ENCODE measurements at places on chromosomes 4 and X.

DNA sequence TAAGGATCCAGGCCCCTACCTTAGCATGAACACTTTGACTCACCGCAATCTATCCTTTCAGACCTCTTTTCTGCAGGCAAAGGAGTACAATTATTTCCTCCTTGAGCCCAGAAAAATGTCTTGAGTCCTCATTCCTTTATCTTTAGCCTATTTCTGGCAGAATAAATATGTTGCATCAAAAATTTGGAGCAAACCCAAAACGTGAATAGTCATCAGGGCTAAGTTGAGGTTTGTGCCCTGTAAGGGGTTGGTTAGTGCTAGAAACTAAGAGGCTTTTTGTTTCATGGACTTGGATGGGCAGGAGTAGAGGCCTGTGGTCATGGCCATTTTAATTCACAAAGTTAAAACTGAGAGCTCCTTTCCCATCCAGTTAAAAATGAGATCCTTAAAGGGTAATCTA is 460.3 kb downstream of the GBA3 start:
- no peak for DNase-seq

DNA sequence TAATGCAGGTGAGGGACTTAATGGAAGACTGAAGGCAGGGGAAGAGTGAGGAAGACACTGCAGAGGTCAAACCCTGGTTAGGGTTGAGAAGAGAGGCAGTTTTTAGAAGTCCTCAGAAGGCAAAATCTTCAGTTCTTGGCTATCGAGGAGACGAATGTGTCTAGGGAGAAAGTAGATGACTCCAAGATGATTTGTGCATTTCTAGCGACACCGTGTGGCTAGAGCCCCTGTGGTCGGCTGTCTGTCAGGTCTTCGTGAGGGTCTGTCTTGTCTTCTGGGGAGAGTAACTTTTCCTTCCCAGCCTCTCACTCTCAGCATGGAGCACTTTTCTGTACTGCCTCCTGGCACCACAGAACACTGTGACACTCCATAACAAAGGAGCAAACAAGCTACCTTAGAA is 458.1 kb downstream of the STIM2 start:
- DNase-seq, result no peak

DNA sequence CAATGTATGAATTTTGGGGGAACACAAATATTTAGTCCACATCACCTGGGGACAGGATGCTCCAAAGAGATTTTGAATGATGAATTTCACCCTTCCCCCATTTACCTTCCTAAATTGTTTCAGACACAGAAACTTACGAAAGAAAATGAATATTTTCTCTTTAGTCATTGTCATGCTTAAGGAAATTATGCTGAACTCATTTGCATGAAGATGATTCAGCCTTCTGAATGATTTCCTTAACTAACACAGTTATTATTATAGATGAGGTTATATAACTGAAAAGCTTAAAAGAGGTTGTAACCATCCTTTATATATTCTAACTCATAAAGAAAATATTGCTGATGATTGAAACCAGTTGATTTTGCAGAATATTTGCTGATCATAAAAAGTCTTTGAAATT is 61.1 kb downstream of the KCNIP4 start:
- no peak for DNase-seq

DNA sequence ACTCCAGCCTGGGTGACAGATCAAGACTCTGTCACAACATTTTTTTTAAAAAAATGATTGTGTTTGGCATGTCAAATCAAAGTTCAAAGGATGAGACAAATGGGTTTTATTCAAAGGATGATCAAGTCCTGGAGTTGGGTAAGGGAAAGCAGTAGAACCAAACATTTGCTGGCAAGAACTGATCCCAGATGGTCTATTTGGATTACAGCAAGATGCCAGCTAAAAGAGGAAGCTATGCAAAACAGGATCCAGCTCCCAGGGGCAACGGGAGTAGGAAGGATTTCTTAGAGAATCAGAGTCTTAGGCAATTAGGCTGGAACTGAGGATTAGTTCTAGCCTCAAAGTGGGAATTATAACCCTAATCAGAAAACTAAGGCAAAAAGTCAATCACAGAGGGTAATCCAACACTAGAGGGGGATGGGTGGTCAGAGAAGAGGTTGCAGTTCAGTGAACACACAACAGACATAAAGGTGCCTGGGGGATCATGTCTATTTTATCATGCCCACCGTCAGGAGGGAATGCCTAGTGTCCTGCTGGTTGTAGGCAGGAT is 133.0 kb upstream of the PLS3 start:
- no peak for DNase-seq

DNA sequence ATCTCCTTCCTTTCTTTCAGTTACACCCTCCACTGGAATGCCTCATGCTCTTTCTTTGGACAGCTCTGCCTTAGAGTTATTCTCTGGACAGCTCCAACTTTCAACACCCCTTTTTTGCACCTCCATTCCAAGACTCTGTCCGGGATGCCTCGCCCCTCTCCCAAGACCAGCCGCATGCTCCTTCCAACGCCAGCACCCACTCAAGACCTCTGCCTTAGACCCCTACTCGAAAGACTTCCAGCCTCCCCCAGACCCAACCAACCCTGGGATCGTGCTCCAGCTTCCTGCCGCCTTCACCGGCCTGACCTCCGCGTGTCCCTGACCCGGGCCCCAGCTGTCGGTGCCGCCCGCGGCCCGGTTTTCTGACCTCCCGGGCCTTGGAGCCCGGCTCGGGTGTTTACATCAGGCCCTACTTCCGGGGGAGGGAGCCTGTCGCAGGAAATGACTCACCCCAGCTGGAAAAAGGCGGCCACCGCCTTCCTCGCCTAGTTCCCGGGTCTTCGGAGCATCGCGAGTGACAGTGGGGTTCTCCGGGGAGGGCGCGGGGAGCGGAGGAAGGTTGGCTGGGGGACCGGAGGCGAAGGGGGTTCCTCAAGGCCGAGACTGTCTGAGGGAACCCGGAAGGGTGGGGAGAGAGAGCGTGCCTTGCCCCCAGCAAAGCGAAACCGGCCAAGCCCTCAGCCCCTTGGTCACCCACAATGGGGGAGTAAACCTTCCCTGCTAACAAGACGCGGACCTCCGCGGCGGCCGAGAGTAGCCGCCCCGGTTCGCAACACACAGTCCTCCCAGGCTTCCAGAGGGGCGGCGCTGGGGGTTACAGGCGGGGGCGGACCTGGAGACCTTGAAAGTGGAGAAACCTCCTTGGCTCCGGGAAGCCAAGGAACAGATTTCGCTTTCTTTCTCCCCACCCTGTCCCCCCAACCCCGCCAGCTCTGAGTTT is at the start of gene WDR45:
WDR45 (minus strand) TSS at position 399 of the 940 bp plus-strand sequence. CDS start 1,792 bp downstream, outside the sequence.
- DNase-seq, result no peak

DNA sequence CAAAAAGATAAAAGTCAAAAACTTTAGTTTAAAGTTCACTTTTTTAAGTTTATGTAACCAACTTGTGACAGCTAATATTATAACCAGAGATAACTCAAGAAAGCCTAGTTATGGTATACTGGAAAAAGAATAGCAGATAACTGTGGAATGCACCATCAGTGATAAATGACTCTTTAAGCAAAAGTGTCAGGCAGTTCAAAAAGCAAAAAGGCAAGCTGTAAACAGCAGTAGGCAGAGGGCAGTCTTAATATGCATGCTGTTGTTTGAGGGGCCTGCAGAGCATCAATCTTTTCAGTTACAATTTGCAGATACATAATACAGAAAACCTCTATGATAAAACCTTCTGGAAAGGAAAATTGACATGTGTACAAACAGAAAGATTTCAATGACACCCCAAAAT is 81.8 kb upstream of the JADE1 start:
- DNase-seq, result no peak

GRCh38 chr4:22680065-22680642 is 12.6 kb upstream of the GBA3 start:
- DNase-seq, result no peak

DNA sequence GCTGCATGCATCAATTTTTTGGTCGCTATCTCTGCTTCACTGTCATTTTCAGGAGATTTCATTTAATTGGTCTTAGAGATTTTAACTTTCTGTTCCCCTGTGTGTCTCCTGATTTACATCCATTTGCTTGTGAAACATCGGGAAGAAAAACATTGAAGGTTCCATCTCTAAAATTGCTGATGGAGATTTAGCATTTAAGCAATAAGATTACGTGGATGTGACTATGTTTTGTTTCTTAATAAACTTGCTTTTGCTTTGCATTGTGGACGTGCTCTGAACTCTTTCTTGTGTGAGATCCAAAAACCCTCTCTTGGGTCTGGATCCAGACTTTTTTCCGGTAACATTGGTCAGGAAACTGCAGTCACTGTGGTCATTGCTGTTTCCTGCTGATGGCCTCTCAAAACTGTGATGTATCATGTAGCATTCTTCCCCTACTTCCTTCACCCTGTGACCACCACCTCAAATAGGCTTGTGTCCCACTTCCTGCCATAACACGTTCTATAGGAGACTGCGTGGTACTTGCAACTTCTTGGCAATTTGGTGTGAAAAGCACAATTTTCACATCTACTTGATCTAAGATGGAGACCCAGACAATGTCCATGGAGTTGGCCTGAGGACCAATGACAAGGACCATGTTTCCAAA is 4.9 kb downstream of the CXCL2 start:
- no peak for DNase-seq

DNA sequence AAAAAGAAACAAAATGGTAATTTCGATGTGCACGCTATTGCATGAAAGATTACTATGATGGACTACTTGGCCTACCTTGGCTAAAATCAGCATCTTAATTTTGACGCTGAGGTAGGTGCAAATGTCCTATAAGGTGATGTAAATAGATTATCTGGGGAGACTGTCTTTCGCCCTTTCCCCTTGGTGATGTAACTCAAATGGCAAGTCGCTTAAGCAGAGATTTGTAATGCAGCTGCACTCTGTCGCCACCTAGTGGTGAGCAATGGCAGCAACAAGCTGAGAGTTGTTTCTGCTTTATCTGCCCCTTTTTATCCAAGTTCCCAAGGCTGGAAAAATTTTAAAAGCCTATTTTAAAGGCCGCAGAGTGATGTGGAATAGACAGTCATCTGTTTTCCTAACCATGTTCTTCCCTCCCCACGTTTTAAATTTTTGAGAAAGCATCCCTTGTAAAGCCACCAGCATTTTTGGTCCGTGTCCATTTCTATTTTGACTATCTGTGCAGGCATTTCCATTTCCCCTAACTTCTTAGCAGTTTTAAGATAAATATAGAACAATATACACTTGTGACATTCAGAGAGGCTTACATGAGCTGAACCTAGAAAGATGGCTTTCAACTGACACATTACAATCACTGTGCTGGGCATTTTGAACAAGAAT is 62.4 kb upstream of the PDLIM3 start:
- peak; percentile 31 for DNase-seq

GRCh38 chrX:72094894-72095293 is 36.8 kb downstream of the RTL5 start:
- DNase-seq, result no peak

- peak; percentile 94 for DNase-seq
Measured at GRCh38 chrX:123830309-123830708, 29.5 kb upstream of the XIAP start.

DNA sequence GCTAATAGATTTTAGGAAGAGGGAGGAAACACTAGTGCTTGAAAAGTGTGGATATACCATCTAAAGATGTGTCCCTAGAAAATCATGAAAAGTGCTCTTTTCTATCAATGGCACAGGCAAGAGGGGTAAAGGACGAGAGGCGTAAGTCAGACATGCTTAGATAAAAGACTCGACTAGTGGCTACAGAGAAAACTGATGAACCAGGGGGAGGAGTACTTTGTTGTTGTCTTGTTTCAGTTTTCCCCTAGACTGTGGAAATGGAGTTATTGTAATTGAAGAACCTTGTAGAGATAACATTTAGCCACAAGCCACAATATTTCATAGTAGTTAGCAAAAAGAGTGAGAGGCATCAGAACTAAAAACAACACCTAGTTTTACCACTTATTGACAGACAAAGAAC is 21.4 kb downstream of the GALNTL6 start:
- no peak for DNase-seq

- DNase-seq, result no peak
Measured at GRCh38 chr4:183873409-183874185, 31.5 kb upstream of the STOX2 start.

- DNase-seq, result no peak
Measured at GRCh38 chr4:99642725-99643489, 14.7 kb downstream of the C4orf54 start.

GRCh38 chrX:55638933-55639332 is 15.7 kb downstream of the FOXR2 start:
- DNase-seq, result no peak

DNA sequence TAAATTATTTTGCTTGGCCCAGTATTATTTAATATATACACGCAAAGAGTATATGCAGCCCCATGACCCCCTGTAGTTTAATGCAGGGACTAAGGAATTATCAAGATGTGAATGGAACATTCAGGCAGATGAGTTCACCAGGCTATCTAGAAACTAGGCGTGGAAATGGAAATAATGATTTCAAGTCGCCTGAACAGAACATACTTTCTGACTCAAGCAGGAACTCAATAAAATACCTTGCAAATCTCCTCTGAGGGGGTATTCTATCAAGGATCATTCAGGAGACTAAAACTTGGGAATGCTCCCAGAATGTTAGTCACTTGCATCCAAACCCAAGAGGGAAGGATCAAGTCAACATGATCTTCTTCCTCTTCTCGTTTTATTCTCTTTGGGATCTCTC is 59.6 kb upstream of the RASSF6 start:
- no peak for DNase-seq

- no peak for DNase-seq
Measured at GRCh38 chr4:123217664-123218063, 178.9 kb upstream of the SPRY1 start.

- no peak for DNase-seq
Measured at GRCh38 chr4:87019246-87019791, 84.5 kb downstream of the AFF1 start.

DNA sequence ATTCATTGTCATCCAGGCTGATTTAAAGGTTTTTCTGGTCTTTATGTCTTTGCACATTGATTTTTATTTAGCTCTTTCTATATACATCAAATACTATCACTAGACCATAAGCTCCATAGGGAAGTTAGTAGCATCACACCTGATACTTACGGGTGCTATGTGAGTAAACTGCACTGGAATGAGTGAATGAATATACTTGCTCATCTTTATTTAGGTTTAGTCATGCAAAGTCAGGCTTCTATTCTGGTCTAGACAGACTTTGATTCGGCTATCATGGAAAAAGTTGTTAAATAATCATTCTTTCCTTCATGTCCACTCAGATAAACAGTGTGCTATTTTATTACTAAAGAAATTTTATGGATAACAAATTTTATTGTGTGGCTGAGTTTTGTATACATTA is 457.8 kb upstream of the PCDH7 start:
- DNase-seq, result no peak

DNA sequence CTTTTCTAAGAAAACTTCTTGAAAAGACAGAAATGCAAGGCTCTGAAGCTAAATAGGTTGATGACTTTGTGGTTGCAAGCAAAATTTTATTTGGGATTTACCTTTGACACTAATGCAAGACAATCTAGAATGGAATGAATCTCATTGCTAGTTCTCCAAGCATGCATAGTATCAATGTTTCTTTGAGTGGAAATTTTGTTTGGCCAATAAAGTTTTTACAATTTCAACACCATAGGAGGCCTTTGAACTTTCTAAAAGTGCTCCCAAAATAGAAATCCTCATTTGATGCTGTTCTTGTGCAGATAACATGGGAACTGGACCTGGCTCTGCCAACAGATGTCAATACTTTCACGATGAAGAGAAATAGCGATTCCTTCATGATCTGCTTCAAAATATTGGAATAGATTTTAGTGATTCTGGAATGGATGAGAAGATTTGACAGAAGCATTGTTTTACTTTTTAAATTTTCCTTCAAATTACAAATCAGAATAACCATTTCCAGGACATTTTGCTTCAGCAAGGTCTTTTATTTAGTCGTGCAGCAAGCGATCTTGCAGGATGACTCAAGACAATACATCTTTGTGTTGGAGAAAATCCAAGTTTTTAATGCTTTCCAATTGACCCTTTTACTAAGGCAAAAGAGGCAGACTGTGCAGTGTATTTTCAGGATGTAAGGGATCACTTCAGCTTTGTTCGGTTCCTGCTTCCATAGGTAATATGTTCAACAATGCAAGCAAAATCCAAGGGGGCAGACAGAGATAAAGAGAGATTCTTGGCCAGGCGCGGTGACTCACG is 51.7 kb upstream of the OTUD4 start:
- DNase-seq, result no peak
